ENCODE measurements at places on chromosomes 6 and 20.

DNA sequence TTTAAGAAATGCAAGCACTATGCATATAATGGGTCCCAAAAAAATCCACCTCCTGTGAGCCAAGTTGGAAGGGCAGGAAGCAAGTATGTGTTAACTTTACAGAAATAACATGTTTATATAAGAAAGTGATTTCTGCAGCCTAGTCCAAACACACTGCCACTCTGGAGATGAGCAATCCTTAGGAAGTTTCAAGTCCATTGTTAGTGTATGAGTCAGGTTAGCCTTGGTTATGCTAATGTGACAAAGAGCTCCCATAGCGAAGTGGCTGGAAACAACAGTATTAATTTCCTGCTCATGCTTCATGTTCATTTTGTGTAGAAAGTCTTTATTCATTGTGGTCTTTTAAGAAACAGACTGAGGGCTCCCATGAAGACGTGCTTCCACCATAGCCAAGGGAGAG, 121.4 kb downstream of the TBXT start:
- H3K27me3 ChIP-seq: no peaks in the 10 kb centered on the region
- DNase-seq: no peak
- H3K36me3 ChIP-seq: no peaks in the 10 kb centered on the region
- no peaks in the 10 kb centered on the region for H3K4me1 ChIP-seq

GRCh38 chr6:100456141-100456907, 8.4 kb downstream of the SIM1 start:
- H3K27ac ChIP-seq: no peak overlapping the region
- DNase-seq: no peak
- H3K4me3 ChIP-seq: no peak overlapping the region
- H3K4me1 ChIP-seq: peaks cover 2% of the 10 kb centered on the region

- no peaks in the 10 kb centered on the region for H3K27me3 ChIP-seq
- no peak overlapping the region for H3K27ac ChIP-seq
- no peak for DNase-seq
- H3K36me3 ChIP-seq: no peaks in the 10 kb centered on the region
- H3K4me3 ChIP-seq: no peak overlapping the region
Observed at GRCh38 chr20:52747845-52748284, 224.3 kb upstream of the TSHZ2 start.

- no peaks in the 10 kb centered on the region for H3K27me3 ChIP-seq
- peak overlapping the region; percentile 86 for H3K27ac ChIP-seq
Observed at GRCh38 chr20:50510706-50511542, 741 bp downstream of the PTPN1 start.

DNA sequence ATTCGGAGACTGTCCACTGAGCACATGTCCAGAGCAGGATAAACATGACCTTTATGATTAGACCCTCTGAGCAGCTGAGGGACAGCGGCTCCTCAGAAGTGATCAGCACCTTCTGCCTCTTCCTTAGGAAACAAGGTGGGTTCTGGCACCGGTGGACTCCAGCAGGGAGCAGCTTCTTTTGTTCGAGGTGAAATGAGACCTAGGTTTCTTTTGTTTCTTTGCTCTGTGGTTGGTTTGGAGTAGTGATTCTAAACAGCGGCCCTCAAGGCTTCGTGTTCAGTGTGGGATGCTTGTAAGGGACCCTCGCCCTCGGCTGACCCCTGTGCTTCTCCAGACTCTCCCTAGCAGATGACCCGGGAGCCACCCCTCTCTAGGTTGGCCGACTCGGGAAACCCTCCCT, 14.6 kb upstream of the FRMD1 start:
- H3K4me1 ChIP-seq: no peaks in the 10 kb centered on the region
- no peaks in the 10 kb centered on the region for H3K36me3 ChIP-seq
- no peak for DNase-seq
- no peak overlapping the region for H3K27ac ChIP-seq
- H3K4me3 ChIP-seq: no peak overlapping the region
- H3K27me3 ChIP-seq: no peaks in the 10 kb centered on the region

GRCh38 chr20:46202766-46203509, 84.8 kb downstream of the CD40 start:
- no peak overlapping the region for H3K4me3 ChIP-seq
- H3K4me1 ChIP-seq: peaks cover 12% of the 10 kb centered on the region
- H3K27me3 ChIP-seq: peaks cover 33% of the 10 kb centered on the region
- no peaks in the 10 kb centered on the region for H3K36me3 ChIP-seq
- DNase-seq: no peak

DNA sequence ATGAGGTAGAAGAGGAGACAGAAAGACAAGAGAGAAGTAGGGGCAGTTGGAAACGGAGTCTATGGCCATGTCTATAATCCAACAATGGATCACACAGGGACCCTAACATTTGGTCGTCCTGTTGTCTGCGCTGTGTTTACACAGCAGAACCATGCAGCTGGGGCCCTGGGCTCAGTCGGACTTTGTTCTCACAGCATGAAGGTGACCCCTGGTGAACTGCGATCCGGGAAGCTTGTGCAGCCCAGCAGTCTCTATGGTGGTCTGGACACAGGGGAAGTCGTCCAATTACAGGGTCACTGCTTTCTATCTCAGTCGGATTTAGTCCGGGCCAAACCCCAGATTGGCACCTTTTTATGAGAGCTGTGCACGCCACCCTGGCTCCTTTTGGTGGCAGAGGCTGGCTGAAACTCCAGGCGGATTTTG, 153.6 kb downstream of the FOXA2 start:
- no peak overlapping the region for H3K27ac ChIP-seq
- no peak overlapping the region for H3K4me3 ChIP-seq
- H3K27me3 ChIP-seq: no peaks in the 10 kb centered on the region
- H3K4me1 ChIP-seq: no peaks in the 10 kb centered on the region

DNA sequence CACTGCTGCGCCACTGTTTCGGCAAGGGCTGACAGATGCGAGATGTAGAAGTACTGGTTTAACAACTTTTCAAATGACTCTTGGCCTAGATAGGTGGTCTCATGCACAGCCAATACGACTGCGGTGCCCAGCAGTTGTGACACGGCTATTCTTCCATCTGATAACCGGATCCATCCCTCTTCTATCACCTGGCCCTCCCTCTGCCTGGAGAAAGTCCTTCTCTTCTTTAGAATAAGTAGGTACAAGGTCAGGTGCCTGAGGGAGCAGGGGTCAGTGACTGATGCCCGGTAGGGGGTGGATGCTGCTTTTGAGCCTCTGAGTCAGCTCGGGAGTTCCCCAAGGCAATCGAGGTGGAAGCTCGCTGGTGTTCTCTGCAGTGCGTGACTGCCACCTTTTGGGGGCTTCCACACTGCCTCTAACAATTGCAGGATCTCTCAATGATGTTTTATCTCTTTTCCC, 166.8 kb upstream of the GRIK2 start:
- no peak overlapping the region for H3K27ac ChIP-seq
- no peaks in the 10 kb centered on the region for H3K4me1 ChIP-seq
- no peaks in the 10 kb centered on the region for H3K36me3 ChIP-seq
- H3K27me3 ChIP-seq: no peaks in the 10 kb centered on the region
- no peak for DNase-seq

DNA sequence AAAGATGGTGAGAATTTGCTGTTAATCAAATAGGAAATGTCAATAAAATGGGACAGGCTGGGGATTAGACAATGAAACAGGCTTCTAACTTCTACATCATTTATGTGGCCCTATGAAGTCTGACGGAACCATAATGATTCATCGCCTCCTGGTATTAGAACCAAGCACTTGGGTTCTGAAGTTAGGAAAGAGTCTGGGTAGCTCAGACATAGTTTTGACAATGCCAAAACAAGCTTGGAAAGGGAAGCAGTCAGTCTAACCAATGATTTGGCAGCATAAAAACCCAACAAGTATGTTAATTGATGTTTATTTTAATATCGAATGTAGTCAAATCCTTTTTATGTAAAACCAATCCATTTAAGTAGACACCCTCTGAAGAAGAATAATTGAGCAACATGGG, 160.8 kb upstream of the RSPO3 start:
- H3K27ac ChIP-seq: no peak overlapping the region
- no peaks in the 10 kb centered on the region for H3K27me3 ChIP-seq
- H3K4me1 ChIP-seq: no peaks in the 10 kb centered on the region
- DNase-seq: no peak
- H3K4me3 ChIP-seq: no peak overlapping the region

DNA sequence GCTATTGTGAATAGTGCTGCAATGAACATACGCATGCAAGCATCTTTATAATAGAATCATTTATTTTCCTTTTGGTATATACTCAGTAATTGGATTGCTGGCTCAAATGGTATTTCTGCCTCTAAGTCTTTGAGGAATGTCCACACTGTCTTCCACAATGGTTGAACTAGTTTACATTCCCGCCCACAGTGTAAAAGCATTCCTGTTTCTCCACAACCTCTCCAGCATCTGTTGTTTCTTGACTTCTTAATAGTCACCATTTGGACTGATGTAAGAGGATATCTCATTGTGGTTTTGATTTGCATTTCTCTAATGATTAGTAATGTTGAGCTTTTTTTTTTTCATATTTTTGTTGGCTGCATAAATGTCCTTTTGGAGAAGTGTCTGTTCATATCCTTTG, 208.7 kb downstream of the PHF3 start:
- DNase-seq: no peak
- H3K27me3 ChIP-seq: no peaks in the 10 kb centered on the region
- H3K4me1 ChIP-seq: no peaks in the 10 kb centered on the region
- H3K4me3 ChIP-seq: no peak overlapping the region

- H3K36me3 ChIP-seq: no peaks in the 10 kb centered on the region
- no peak overlapping the region for H3K4me3 ChIP-seq
- no peaks in the 10 kb centered on the region for H3K4me1 ChIP-seq
Observed at GRCh38 chr20:19697415-19697814, 60.6 kb upstream of the RIN2 start.

DNA sequence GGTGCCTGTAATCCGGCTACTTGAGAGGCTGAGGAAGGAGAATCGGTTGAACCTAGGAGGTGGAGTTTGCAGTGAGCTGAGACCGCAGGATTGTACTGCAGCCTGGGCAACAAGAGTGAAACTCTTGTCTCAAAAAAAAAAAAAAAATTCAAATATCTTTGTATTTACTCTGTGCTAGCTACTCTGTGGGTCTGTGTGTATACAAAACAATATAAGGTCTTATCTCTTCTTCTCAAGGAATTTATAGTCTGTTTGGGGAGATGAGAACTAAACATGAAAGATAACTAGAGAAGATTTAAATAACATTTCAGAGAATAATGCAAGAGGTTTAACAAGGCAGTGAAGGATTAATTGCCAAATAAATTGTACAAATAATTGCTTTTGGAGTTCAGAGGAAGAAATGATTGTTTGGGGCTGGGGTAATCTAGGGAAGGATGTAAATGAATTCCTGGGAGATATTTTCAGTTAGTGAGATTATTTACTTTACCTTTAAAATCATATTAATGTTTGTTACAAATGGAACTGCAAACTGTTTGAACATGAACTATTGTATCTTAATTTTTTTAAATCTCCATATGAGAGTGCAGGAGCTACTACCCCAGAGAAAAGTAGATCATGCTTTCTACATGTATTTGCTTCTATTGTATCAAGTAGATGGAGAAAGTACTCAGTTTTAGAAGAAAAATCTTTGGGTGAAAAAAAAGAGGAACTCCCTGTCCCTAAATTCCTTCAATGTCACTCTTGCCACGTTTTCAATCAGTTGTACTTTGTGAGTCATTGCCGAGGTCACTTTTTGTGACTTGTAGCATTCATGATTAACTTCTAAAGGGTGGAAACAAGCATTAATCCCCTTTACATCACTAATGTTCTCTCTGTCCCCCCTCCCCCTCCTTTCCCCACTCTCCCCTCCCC, 39.0 kb downstream of the NCOA3 start:
- peaks cover 56% of the 10 kb centered on the region for H3K4me1 ChIP-seq
- DNase-seq: no peak
- peaks cover 39% of the 10 kb centered on the region for H3K36me3 ChIP-seq
- no peak overlapping the region for H3K4me3 ChIP-seq
- H3K27ac ChIP-seq: peak overlapping the region; percentile 65
- H3K27me3 ChIP-seq: no peaks in the 10 kb centered on the region

GRCh38 chr6:75403563-75404080, 90.0 kb downstream of the FILIP1 start:
- no peak for DNase-seq
- H3K36me3 ChIP-seq: no peaks in the 10 kb centered on the region
- no peak overlapping the region for H3K4me3 ChIP-seq
- no peak overlapping the region for H3K27ac ChIP-seq
- no peaks in the 10 kb centered on the region for H3K4me1 ChIP-seq

GRCh38 chr6:22290045-22290444, 6.8 kb downstream of the PRL start:
- H3K4me1 ChIP-seq: no peaks in the 10 kb centered on the region
- no peak overlapping the region for H3K4me3 ChIP-seq
- H3K27ac ChIP-seq: no peak overlapping the region
- H3K27me3 ChIP-seq: no peaks in the 10 kb centered on the region

- H3K36me3 ChIP-seq: no peaks in the 10 kb centered on the region
- no peak for DNase-seq
- H3K4me3 ChIP-seq: no peak overlapping the region
- H3K4me1 ChIP-seq: no peaks in the 10 kb centered on the region
Observed at GRCh38 chr6:154569156-154569862, 58.8 kb upstream of the CNKSR3 start.

DNA sequence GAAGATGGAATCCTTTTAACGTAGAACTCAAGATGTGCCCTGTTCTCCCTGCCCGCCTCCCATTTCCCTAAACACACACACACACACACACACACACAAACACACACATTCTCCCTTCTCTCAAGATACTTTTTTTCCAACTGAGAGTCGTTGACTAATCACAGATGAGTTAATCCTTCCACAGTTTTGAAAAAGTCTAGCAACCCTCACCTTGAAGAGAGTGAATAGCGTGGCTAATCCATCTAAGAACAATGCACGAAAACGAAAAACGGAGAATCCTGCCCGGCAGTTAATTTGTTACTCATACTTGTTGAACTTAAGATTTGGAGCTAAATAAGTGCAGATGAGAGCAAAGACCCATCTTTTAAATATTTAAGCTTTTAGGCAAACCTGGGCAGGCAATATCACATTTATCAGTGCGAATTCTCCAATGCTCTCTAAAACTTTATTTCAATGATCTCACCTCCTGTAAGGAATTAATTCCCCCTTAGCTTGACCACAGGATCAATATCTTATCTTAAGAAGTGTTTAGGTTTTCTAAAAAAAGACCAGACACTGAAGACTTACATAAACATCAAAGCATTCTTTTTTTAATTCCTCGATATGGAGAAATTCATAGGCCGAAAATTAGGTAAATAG, 1.1 kb downstream of the AGPAT4 start:
- H3K27ac ChIP-seq: peak overlapping the region; percentile 94
- peaks cover 10% of the 10 kb centered on the region for H3K27me3 ChIP-seq
- H3K4me1 ChIP-seq: peaks cover 32% of the 10 kb centered on the region
- no peak for DNase-seq
- peaks cover 6% of the 10 kb centered on the region for H3K36me3 ChIP-seq
- H3K4me3 ChIP-seq: peak overlapping the region; percentile 90

DNA sequence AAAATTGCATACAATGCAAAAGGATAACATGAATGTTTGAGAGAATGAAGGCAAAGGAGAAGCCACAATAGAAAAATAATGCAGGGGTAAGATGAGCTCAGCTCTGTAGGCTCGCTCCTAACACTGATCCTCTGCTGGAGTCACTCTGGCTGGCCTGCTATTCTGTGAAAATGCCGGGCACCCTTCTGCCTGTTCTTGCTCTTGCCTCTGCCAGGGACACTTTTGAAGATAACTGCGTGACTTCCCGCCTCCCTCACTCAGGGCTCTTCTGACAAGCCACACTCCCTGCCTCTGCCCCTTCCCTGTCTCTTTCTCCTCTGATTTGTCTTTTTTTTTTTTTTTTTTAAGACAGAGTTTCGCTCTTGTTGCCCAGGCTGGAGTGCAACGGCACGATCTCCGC, 35.3 kb upstream of the MYBL2 start:
- DNase-seq: no peak
- no peak overlapping the region for H3K4me3 ChIP-seq
- no peaks in the 10 kb centered on the region for H3K4me1 ChIP-seq
- H3K27me3 ChIP-seq: no peaks in the 10 kb centered on the region

- no peak overlapping the region for H3K27ac ChIP-seq
- no peaks in the 10 kb centered on the region for H3K36me3 ChIP-seq
- H3K4me1 ChIP-seq: no peaks in the 10 kb centered on the region
- no peak overlapping the region for H3K4me3 ChIP-seq
- no peaks in the 10 kb centered on the region for H3K27me3 ChIP-seq
- DNase-seq: no peak
Observed at GRCh38 chr20:55561259-55561658, 444.1 kb downstream of the CBLN4 start.

Data from activated T-helper 2 cell treated with anti-CD3 and anti-CD28 coated beads, Interferon-gamma antibody, Interleukin-2, Interleukin-4, amounts not matched to agents 10 μg/mL and 5 μg/mL and 100 μg/mL, durations not matched to agents 14 hours and 24 hours and 36 hours (primary cell).